ENCODE measurements at places on chromosomes 7 and 10.

GRCh38 chr10:73093922-73094850 is 2.5 kb downstream of the P4HA1 start:
- peak overlapping the region; percentile 40 for H3K27ac ChIP-seq
- H3K36me3 ChIP-seq, result peaks cover 15% of the 10 kb centered on the region
- no peak for DNase-seq
- peaks cover 50% of the 10 kb centered on the region for H3K4me1 ChIP-seq
- peak overlapping the region; percentile 96 for H3K4me3 ChIP-seq
- peaks cover 2% of the 10 kb centered on the region for H3K27me3 ChIP-seq

- peak within 1 kb of the TSS; percentile 91 for H3K4me3 ChIP-seq
- H3K27ac ChIP-seq, result peak within 1 kb of the TSS; percentile 90
- peaks cover 2% of the 10 kb centered on the region for H3K27me3 ChIP-seq
- peaks cover 34% of the 10 kb centered on the region for H3K36me3 ChIP-seq
Measured at GRCh38 chr7:100867040-100867775, at the start of gene TRIP6. Gene TRIP6, plus strand, starts transcription at chr7:100867387. Its CDS starts 111 bp downstream, at chr7:100867498.

DNA sequence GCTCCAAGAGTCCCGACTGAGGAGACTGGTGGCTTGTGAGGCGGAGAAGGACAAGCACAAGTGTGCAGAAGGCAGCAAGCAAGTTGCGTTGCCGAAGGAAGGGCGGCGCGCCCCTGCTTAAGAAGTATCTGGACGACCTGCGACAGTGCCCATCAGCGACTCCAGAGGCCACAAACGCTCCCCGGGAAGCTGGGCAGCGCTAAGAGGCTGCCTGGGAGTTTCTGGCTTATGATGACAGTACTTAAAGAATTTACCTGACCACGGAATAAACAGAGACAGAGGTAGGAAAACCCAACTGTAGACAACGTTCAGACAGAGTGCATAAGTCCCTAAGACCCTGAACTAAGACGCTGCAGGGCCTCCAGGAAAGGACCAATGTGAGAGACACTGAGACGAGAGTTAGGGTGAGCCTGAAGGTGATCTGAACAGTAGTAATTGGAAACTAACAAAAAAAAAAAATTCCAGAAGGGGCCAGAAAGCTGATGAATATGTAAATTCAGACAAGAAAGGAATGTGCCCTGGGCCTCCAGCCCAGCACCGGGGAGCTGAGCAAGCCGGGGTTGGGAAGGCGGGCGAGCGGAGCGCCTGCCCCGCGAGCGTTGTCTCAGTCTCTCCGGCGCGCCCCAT is 1.0 kb downstream of the OSBPL3 start:
- peak overlapping the region; percentile 85 for H3K27ac ChIP-seq
- DNase-seq, result no peak
- H3K36me3 ChIP-seq, result peaks cover 36% of the 10 kb centered on the region
- H3K27me3 ChIP-seq, result peaks cover 2% of the 10 kb centered on the region

DNA sequence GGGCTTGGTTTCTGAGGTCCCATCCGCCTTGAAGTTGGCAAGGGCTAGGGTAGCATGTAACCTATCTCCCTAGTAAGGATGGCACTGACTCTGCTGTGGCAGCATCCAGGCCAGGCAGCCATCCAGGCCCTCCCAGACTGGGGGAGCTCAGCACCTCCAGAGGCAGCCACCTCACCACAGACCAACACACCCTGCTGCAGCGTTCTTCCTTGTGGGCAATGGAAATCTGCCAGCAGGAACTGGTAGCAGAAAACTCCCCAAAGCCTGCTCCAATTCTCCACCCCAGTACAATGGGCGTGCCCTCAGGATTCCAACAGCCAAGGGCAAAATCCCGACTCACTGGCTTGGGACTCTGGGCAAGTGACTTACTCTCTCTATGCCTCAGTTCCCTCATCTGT is 27.5 kb downstream of the DLG5 start:
- no peaks in the 10 kb centered on the region for H3K27me3 ChIP-seq
- H3K27ac ChIP-seq, result no peak overlapping the region
- H3K36me3 ChIP-seq, result no peaks in the 10 kb centered on the region
- DNase-seq, result no peak
- H3K4me1 ChIP-seq, result peaks cover 1% of the 10 kb centered on the region
- no peak overlapping the region for H3K4me3 ChIP-seq

GRCh38 chr10:52979295-52979990 is 206.9 kb upstream of the MBL2 start:
- H3K36me3 ChIP-seq, result no peaks in the 10 kb centered on the region
- H3K27ac ChIP-seq, result no peak overlapping the region
- H3K4me3 ChIP-seq, result no peak overlapping the region
- no peak for DNase-seq

- H3K4me1 ChIP-seq, result peaks cover 16% of the 10 kb centered on the region
- DNase-seq, result no peak
- H3K4me3 ChIP-seq, result no peak overlapping the region
- H3K27ac ChIP-seq, result peak overlapping the region; percentile 59
Measured at GRCh38 chr10:27020243-27020642, 80.1 kb downstream of the ANKRD26 start.

- no peak overlapping the region for H3K27ac ChIP-seq
- H3K27me3 ChIP-seq, result peaks cover 70% of the 10 kb centered on the region
- H3K4me1 ChIP-seq, result peaks cover 20% of the 10 kb centered on the region
- DNase-seq, result no peak
- H3K36me3 ChIP-seq, result peaks cover 2% of the 10 kb centered on the region
Measured at GRCh38 chr10:100655326-100655759, 90.0 kb upstream of the PAX2 start.

GRCh38 chr10:8513155-8514147 is 459.0 kb downstream of the GATA3 start:
- H3K4me1 ChIP-seq, result no peaks in the 10 kb centered on the region
- H3K36me3 ChIP-seq, result no peaks in the 10 kb centered on the region
- H3K27me3 ChIP-seq, result peaks cover 7% of the 10 kb centered on the region
- H3K4me3 ChIP-seq, result no peak overlapping the region
- no peak overlapping the region for H3K27ac ChIP-seq

- DNase-seq, result no peak
- no peaks in the 10 kb centered on the region for H3K36me3 ChIP-seq
- H3K4me1 ChIP-seq, result no peaks in the 10 kb centered on the region
- H3K27ac ChIP-seq, result no peak overlapping the region
- no peaks in the 10 kb centered on the region for H3K27me3 ChIP-seq
Measured at GRCh38 chr7:26991796-26992195, 104.0 kb downstream of the HOXA1 start.

- no peaks in the 10 kb centered on the region for H3K36me3 ChIP-seq
- no peaks in the 10 kb centered on the region for H3K4me1 ChIP-seq
- H3K4me3 ChIP-seq, result no peak overlapping the region
- H3K27me3 ChIP-seq, result no peaks in the 10 kb centered on the region
- no peak overlapping the region for H3K27ac ChIP-seq
- DNase-seq, result no peak
Measured at GRCh38 chr10:80871083-80871482, 333.4 kb downstream of the SH2D4B start.

GRCh38 chr10:71623098-71623985 is 96.2 kb downstream of the C10orf105 start:
- no peak overlapping the region for H3K27ac ChIP-seq
- H3K4me1 ChIP-seq, result no peaks in the 10 kb centered on the region
- H3K4me3 ChIP-seq, result no peak overlapping the region
- DNase-seq, result no peak

GRCh38 chr7:22651534-22652243 is 75.3 kb upstream of the IL6 start:
- DNase-seq, result no peak
- peaks cover 20% of the 10 kb centered on the region for H3K4me1 ChIP-seq
- H3K4me3 ChIP-seq, result no peak overlapping the region
- peaks cover 16% of the 10 kb centered on the region for H3K27me3 ChIP-seq
- H3K36me3 ChIP-seq, result peaks cover 13% of the 10 kb centered on the region

- DNase-seq, result no peak
- H3K27ac ChIP-seq, result no peak overlapping the region
- H3K4me1 ChIP-seq, result no peaks in the 10 kb centered on the region
- H3K4me3 ChIP-seq, result no peak overlapping the region
- H3K36me3 ChIP-seq, result no peaks in the 10 kb centered on the region
- peaks cover 3% of the 10 kb centered on the region for H3K27me3 ChIP-seq
Measured at GRCh38 chr7:26457696-26458327, 166.2 kb downstream of the SNX10 start.

DNA sequence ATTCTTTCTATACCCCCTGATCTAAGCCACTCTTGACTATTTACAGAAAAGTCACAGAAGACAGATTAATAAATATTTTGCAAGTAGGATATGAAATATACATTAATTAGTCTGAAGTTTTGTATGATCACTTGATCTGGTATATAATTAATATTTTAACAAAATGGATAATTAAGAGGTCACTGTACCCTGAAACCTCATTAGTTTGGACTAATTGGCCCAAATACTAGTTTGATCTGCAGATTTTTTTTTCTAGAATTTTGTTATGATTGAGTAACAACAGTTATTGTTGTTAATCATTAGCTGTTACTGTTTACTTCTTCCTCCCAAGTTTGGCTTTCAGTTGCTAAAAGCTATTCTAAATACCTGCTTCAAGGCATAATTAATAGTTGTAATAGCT is 2.7 kb downstream of the NHLRC2 start:
- DNase-seq, result no peak
- no peak overlapping the region for H3K27ac ChIP-seq
- H3K4me1 ChIP-seq, result peaks cover 47% of the 10 kb centered on the region
- no peak overlapping the region for H3K4me3 ChIP-seq
- H3K36me3 ChIP-seq, result peaks cover 29% of the 10 kb centered on the region

DNA sequence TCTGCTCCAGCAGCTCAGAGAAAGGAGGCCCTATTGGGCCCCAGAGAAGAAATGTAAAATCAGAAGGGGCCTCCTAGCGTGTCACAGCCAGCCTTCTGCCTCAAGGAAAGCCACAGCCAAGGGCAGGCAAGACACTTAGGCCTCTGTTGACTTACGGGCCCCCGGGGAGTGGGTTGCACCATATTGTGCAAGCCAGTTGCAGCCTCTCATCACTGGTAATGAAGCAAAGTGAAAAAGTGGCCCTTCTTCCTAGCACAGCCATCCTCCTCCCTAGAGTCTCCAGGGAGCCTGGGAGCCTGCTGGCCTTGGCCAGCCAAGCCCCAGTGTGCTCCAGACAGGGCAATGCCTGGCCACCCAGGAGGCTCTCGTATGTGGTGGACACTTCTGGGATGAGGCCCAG is 56.2 kb upstream of the GDF10 start:
- H3K27me3 ChIP-seq, result no peaks in the 10 kb centered on the region
- no peak for DNase-seq
- H3K36me3 ChIP-seq, result no peaks in the 10 kb centered on the region
- H3K4me3 ChIP-seq, result no peak overlapping the region
- H3K27ac ChIP-seq, result no peak overlapping the region
- H3K4me1 ChIP-seq, result peaks cover 7% of the 10 kb centered on the region

- no peak overlapping the region for H3K27ac ChIP-seq
- DNase-seq, result no peak
- H3K27me3 ChIP-seq, result peaks cover 6% of the 10 kb centered on the region
- no peaks in the 10 kb centered on the region for H3K4me1 ChIP-seq
- no peak overlapping the region for H3K4me3 ChIP-seq
Measured at GRCh38 chr7:135275971-135276580, 42.4 kb downstream of the STRA8 start.

DNA sequence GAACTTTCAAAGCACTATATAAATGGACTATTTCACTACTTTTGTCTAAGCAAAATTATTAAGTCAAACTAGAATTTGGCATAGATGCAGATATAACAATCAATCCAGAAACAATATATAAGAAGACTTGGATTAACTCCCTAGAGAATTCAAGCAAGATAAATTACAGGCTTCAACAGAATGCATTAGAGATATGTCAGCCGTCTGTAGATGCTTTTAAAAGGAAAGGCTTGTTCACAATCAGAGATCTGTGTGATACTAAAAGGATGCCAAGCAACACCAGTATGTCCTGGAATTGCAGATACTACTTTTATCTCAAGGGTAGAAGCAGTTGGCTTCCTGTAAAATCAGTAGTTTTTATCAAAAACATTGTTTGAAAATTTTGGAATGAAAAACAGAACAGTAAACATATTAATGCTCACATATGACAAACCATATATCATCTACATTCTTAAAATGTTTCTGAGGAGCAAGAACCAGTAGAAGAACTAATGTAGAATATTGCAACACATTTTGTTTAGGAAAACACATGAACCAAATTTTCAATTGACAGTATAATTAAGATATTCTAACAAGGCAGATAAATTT is 947.9 kb upstream of the LRRN3 start:
- no peak overlapping the region for H3K4me3 ChIP-seq
- no peaks in the 10 kb centered on the region for H3K4me1 ChIP-seq
- H3K27me3 ChIP-seq, result no peaks in the 10 kb centered on the region

GRCh38 chr7:52450816-52451215 is 584.6 kb upstream of the POM121L12 start:
- H3K4me1 ChIP-seq, result no peaks in the 10 kb centered on the region
- H3K4me3 ChIP-seq, result no peak overlapping the region
- no peaks in the 10 kb centered on the region for H3K27me3 ChIP-seq

- no peak for DNase-seq
- H3K4me1 ChIP-seq, result peaks cover 23% of the 10 kb centered on the region
- H3K27ac ChIP-seq, result no peak overlapping the region
- H3K27me3 ChIP-seq, result no peaks in the 10 kb centered on the region
- H3K36me3 ChIP-seq, result no peaks in the 10 kb centered on the region
- H3K4me3 ChIP-seq, result no peak overlapping the region
Measured at GRCh38 chr10:63703113-63703670, 182.0 kb downstream of the REEP3 start.

DNA sequence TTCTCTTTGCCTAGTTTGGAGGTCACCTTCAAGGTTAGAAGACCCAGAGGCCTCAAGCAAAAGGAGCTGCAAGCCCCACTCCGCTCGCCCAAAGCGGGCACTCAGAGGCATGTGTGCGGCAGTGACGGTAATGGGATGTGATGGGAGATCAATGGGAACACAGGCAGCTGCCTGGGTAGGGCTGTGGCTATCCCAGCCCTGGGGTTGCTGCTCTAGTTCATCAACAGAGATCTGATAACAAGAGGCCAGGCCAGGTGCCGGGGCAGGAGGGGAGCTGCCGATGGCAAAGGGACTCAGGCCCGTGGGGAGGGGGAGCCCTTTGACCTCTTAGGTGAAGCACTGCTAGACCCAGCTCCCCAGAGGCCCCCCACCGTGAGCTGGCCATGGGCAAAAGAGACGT is 52.0 kb upstream of the GNA12 start:
- peaks cover 2% of the 10 kb centered on the region for H3K36me3 ChIP-seq
- H3K27me3 ChIP-seq, result peaks cover 1% of the 10 kb centered on the region
- peaks cover 39% of the 10 kb centered on the region for H3K4me1 ChIP-seq
- H3K27ac ChIP-seq, result peak overlapping the region; percentile 29
- no peak for DNase-seq
- H3K4me3 ChIP-seq, result no peak overlapping the region

DNA sequence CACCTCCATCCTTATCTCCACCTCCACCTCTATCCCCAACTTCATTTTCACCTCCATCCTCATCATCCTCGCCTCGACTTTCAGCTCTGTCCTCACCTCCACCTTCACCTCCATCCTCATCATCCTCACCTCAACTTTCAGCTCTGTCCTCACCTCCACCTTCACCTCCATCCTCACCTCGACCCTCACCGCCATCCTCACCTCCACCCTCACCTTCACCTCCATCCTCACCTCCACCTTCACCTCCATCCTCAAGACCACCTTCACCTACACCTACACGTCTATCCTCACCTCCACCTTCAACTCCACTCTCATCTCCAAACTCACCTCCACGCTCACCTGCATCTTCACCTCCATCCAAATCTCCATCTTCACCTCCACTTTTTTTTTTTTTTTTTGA is 12.0 kb upstream of the RABGEF1 start:
- no peak for DNase-seq
- H3K27ac ChIP-seq, result peak overlapping the region; percentile 1
- H3K4me1 ChIP-seq, result no peaks in the 10 kb centered on the region

GRCh38 chr10:89053555-89053954 is 63.0 kb downstream of the FAS start:
- no peaks in the 10 kb centered on the region for H3K4me1 ChIP-seq
- DNase-seq, result no peak
- H3K27me3 ChIP-seq, result peaks cover 2% of the 10 kb centered on the region
- H3K4me3 ChIP-seq, result no peak overlapping the region
- H3K36me3 ChIP-seq, result no peaks in the 10 kb centered on the region
